ENCODE measurements at places on chromosomes 12 and 14.

- DNase-seq: no peak
Observed at GRCh38 chr12:14171106-14171505, 189.7 kb upstream of the GRIN2B start.

GRCh38 chr12:39626033-39626814, 6.6 kb upstream of the ABCD2 start:
- no peak for DNase-seq

DNA sequence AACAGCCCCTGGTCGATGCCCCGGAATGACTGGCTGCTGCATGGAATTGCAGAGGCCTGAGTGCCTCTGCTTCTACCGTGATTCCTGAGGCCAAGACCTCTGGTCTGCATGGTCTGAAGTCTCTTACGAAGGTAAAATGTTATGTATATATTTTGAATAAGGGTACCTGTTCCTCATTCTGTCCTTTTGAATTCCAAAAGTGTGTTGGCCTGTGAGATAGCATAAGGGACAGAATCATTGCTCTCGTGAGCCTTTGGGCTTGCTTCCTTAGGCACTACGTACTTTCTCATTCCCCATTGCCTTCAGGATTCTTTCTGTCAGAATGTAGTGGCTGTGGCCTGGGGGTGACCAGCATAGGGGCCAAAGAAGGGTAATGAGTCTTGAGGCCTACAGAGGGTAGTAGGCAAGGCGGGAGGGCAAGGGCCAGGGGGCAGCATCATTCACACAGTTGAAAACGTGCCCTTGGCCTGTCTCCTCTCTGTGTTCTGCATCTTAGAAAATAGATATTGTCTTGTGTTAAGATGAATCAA, 19.5 kb downstream of the TRAF3 start:
- DNase-seq: no peak

DNA sequence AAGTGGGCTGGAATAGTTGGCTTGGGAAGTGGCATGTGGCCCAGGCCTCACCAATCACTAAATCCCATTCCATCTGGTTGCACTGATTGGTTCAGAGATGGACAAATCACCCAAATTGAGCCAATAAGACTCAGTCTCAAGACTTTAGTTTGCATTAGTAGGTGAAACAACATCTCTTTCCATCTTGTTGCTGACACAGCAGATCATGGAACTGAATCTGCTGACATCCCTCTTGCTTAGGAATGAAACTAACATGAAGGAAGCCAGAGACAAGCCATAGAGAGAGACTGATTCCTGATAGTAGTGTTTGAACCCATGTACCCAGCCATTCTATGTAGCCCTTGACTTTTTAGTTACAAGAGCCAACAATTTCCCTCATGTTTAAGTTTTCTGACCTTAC, 307.0 kb downstream of the GLT1D1 start:
- DNase-seq: no peak

DNA sequence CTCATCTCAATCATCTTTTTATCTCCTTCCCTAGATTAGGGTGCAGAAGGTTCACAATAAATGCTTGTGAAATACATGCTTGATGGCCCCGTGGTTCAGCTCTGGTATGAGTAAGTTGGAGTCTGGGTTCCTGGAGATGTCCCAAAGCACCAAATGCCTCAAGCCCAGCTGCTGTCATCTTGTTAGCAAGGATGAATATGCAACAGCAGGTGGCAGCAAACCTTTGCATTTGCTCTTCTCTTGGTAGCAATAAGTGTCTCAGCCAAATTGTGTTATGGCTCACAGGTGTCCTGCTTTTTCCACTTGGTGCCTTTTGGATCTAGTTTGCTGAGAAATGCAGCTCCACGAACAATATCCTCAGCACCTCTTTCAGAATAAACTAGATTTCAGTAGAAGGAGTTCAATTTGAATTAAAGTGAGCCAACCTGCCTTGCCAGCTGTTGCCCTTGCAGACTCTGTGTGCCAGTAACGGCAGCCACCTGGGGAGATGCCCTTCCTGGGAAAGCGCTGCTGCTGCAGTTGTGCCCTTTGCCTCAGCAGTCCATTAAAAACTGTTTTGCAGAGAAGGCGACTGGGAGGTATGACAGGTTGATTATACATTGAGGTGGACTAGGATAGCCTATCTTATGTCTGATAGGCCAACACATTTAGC, 417.3 kb downstream of the SNAPC1 start:
- no peak for DNase-seq

DNA sequence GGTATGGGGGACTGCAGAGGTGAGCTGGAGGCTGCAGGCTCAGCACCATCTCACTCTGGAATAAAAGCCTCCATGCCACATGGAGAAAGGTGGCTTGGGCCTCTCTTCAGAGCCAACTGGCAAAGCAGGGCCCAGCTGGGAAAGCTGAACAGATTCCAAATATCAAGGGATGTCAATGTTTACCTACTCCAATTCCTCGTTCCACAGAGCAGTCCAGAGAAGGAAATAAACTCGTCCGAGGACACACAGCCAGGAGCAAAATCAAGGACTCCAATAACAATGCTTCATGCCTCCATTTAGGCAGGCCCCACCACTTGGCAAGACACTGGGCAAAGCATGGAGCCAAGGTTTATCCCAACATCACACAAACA, 36.3 kb upstream of the PNMA1 start:
- no peak for DNase-seq

- DNase-seq: no peak
Observed at GRCh38 chr12:50458606-50459005, 46.2 kb upstream of the DIP2B start.

DNA sequence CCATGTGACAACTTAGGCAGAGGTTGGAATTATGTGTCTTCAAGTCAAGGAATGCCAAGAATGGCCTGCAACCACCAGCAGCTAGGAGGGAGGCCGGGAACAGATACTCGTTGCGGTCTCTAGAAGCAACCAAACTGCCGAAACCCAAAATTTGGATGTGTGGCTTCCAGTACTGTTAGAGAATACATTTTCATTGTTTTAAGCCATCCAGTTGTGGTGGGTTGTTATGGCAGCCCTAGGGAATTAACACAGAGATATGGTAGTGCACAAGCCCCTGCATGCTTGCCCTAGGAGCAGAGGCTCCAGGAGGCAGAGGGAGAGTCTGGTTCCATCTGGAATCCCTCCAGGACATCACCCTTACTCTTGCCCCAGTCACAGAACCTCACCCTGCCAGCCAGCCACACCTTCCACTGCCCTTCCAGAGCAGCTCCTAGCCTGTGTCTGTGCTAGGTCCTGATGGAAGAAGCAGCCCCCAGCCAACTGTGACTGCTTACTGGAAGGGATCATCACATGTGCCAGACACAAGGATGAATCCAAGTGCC, 19.5 kb downstream of the PITPNM2 start:
- DNase-seq: no peak

DNA sequence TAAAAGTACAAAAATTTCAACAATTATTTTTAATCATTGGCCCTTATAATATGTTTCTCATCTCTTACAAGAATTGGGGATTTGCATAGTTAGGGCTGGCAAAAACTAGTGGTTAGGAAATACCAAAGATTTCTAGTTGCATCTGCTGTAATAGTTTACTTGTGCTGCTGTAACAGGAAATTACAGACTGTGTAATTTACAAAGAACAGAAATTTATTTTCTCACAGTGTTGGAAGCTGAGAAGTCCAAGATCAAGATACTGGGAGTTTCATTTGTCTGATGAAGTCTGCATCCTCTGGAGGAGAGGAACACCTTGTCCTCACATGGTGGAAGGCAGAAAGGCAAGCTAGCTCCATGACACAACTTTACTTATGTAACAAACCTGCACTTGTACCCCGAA, 157.0 kb downstream of the FLRT2 start:
- no peak for DNase-seq

GRCh38 chr12:19847294-19848059, 408.2 kb downstream of the AEBP2 start:
- DNase-seq: no peak
